ENCODE measurements at places on chromosomes 12 and 14.

DNA sequence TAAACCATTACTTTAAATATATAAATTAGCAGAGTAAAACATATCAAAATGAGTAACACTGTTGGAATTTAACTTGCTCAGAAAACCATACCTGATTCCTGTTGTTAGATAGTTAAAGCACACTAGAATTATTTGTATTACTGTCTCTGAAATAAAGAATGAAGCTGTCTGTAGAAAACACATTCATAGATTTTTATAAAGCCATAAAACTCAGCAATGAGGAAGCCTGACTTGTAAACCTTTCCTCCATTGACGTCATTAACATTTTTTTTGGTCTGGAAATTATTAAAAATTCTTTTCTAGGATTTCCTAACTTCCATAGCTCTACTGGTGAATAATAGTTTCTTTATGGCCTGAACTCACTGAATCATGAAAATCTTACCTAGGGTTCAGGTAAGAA, 147.6 kb downstream of the BRMS1L start:
- no peak for DNase-seq

- no peak for DNase-seq
These were observed 2.7 kb downstream of the PCNX4 start for GRCh38 chr14:60094306-60094897.

DNA sequence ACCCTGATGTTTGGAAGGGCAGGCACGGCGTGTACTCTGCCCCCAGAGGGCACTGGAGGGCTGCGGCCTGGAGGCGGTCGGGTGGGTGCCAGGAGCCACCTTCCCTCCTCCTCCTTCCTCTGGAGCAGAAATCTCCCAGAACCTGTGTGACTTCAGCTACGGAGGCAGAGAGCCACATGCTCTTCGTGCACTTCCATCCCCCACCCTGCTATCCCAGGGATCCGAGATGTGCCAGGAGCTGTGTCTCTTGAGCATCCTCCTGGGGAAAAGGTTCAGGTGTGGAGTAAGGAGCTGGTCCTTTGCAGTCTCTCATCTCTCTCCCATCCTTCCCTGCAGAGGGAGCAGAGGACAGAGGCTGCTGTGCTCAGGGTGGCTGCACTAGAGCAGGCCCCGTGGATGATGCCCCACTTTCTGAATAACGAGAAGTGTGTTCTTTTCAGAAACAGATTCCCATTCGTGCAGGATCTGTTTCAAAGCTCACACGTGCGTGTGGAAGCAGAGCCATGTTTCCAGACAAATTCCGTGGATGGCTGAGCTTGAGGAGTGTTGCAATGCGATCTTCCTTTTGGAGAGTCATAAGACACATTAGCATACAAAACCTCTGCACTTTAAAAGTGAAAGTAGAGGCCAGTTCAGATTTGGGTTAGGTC, 162.9 kb downstream of the ADGRD1 start:
- no peak for DNase-seq

- DNase-seq, result no peak
These were observed 2.7 kb upstream of the AHNAK2 start for GRCh38 chr14:104980611-104981531.

DNA sequence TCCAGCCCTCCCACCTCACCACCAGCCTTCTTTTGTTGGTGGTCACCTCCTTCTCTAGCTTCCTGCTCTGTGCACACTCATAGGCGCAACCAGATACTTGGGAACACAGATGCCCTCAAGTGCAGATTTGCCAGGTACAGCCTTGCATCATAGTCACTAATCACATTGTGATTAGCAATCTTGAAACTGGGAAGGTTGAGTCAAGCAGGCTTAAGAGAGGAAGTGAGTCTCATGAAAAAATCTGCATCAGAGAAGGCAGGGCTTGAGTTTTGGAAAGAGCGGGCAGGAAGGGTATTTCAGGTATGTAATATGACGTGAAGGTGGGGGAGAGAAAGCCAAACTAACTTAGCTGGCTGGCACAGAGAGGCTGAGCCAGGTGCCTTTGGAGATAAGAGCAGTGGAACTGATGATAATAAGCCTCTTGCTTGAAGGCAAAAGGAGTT, 2.7 kb upstream of the RABGGTA start:
- peak; percentile 32 for DNase-seq

GRCh38 chr12:10191865-10192264, 13.0 kb downstream of the TMEM52B start:
- DNase-seq, result no peak

DNA sequence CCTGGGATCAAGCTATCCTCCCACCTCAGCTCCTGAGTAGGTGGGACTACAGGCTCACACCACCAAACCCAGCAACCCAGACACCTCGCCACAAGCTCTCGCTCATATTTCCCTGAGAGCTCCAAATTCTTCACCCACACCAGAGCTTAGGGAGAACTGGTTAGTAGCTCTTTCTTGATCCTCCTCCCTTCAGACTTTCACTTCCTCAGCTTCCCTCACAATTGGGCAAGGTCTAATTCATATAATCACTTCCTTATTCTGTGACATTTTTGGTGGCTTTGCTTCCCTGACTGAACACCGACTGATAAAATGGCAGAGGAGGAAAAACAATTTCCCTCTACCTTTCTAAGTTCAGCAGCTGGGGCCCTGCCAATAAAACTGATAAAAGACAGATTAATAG, 88.5 kb downstream of the GXYLT1 start:
- no peak for DNase-seq

GRCh38 chr12:124744659-124745464, 118.8 kb downstream of the SCARB1 start:
- DNase-seq, result no peak

DNA sequence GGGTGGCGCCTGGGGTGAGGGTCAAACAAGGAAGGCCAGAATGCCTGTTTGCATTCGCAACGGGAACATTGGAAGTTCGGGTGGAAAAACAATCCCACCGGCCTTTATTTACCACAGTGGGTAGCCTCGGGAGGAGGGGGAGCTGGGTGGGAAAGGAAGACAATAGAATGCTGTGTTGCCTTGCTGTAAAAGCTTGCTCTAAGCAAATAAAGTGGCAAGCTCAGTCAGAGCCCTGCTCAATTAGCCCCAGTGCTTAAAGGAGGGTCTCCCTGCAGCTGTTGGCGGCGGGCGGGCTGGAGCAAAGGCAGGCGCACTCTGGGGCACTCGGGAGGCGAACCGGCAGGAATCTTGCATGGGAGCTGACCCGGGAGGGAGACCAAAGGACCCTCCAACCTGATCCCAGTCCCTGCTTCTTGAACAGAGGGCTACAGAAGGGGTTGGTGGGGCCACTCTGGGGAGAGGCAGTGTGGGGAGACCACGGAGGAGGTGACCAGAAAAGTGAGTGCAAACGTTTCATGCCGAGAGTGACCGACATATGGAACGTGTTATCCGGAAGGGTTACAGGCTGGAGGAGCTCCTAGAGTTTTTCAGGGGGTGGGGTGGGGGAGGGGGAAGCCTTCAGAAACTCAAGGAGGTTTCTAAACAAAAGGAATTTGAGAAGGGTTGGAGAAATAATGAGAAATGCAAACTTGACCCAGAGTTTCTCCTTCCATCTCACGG, 48.5 kb downstream of the NTF3 start:
- DNase-seq, result no peak

- no peak for DNase-seq
These were observed 47.3 kb downstream of the PTCSC3 start for GRCh38 chr14:36129181-36129580.

DNA sequence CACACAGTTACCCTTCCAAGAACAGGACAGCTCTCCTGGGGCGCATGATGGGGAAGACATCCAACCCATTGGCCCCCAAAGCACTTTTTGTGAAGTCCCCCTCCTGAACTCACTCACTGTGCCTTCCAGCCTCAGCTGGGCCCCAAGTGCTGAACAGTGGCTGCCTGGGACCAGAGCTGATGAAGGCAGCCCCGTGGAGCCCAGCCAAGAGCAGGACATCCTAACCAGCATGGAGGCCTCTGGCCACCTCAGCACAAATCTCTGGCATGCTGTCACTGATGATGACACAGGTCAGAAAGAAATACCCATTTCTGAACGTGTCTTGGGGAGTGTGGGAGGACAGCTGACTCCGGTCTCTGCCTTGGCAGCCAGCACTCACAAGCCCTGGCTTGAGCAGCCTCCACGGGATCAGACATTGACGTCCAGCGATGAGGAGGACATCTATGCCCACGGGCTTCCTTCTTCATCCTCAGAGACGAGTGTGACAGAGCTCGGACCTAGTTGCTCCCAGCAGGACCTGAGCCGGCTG, 72.0 kb downstream of the TECPR2 start:
- DNase-seq, result no peak

- DNase-seq, result no peak
These were observed 66.4 kb upstream of the FLRT2 start for GRCh38 chr14:85463512-85463911.

DNA sequence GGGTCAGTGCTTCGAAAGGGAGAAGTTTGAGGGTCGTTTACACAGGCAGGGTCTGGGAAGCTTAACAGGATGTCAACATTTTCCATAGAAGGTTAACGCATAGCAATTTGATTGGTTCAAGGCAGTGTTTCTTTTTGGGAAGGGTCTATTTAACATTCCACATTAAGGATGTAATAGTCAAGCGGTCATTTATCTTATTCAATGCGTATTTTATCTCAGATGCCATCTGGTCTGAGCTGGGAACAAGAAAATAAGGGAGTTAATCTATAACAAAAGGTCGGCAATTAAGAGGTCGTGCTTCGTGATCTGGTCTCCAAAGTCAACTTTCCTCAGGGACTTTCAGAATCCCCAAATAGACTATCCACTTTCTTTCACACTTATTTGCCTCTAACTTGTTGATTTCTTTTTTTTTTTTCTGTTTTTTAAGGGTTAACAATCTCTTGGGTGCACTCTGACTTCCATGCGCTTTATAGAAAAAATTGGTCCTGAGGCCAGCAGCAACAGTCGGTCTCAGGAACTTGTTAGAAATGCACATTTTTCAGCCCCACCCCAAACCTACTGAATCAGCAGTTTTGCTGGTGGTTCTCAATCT, 550 bp upstream of the RESF1 start:
- no peak for DNase-seq

- DNase-seq, result no peak
These were observed 2.6 kb downstream of the LIN7A start for GRCh38 chr12:80935111-80935510.

DNA sequence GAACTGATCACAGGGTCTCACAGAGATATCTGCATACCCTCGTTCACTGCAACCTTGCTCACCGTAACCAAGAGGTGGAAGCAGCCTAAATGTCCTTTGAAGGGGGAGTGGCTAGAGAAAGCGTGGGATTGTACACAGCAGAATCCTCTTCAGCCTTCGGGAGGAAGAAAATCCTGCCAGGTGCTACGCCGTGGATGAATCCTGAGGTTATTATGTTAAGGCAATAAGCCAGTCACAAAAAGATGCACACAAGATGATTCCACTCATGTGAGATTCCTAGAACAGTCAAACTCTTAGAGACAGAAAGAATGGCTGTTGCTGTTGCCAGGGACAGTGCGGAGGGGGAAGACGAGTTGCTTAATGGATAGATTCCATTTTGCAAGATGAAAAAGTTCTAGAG, 39.6 kb upstream of the SFSWAP start:
- no peak for DNase-seq

GRCh38 chr12:40336573-40337199, 111.9 kb downstream of the LRRK2 start:
- DNase-seq, result no peak

- no peak for DNase-seq
These were observed 9.4 kb downstream of the IGF1 start for GRCh38 chr12:102470945-102471344.

GRCh38 chr12:108116699-108117098, 12.4 kb upstream of the WSCD2 start:
- DNase-seq, result no peak

- no peak for DNase-seq
These were observed 954 bp downstream of the HAUS4 start for GRCh38 chr14:22955702-22956569.

- DNase-seq, result no peak
These were observed 590.2 kb upstream of the ATXN7L3B start for GRCh38 chr12:73947326-73948026.

DNA sequence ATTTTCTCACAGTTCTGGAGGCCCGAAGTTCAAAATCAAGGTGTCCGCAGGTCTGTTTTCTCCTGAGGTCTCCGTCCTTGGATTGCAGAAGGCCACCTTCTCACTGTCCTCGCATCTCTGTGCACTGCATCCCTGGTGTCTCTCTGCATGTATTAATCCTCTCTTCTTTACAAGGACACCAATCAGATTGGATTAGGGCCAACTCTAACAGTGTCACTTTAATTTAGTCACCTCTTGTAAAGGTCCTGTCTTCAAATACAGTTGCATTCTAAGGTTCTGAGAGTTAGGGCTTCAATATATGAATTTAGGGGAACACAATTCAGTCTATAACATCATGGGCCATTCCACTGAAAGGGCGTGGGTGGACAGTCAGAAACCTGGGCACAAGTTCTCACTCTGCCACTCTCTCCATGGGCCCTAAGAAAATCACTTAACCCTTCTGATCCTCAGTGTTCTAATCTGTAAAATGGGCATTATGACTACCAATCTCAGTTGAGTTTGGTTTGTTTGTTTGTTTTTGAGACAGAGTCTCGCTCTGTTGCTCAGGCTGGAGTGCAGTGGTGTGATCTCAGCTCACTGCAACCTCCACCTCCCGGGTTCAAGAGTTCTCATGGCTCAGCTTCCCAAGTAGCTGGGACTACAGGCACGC, 41.6 kb upstream of the FGD4 start:
- DNase-seq, result no peak

DNA sequence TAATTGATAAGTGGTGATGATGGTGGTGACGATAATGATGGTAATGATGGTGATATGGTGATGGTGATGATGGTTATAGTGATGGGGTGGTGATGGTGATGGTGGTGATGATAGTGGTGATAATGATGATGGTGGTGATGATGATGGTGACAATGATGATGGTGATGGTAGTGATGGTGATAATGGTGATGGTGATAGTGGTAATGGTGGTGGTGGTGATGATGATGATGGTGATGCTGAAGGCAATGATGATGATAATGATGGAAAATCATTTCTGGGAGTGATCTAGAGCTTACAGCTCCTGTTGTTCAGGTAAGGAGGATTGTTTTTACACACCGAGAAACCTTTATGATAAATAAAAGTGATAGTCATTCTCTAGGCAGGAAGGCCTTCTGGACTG, 33.9 kb downstream of the CCDC63 start:
- no peak for DNase-seq

- no peak for DNase-seq
These were observed 20.3 kb downstream of the DHX37 start for GRCh38 chr12:124968656-124969055.

DNA sequence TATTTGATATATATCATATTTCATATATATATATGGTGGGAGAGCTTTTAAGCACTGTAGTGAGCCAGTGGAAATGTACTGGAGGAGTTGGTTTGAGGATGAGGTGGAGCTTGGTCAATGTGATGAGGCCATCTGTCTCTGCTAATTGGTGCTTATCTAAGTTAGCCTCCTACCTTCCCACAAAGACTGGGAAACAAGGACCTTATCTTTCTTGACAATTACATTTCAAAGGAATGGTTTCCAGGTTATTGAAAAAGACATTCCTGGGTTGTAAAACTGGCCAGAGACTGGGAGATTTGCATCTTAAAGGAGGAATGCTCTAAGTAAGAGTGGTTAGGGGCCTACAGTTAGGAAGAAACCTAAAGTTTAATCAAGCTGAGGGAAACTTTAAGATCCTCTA, 212.8 kb upstream of the SYT1 start:
- no peak for DNase-seq
